ENCODE measurements at places on chromosomes 11 and 22.
A peak's percentile ranks its signal among the peaks of the same experiment; 100 is the strongest.

DNA sequence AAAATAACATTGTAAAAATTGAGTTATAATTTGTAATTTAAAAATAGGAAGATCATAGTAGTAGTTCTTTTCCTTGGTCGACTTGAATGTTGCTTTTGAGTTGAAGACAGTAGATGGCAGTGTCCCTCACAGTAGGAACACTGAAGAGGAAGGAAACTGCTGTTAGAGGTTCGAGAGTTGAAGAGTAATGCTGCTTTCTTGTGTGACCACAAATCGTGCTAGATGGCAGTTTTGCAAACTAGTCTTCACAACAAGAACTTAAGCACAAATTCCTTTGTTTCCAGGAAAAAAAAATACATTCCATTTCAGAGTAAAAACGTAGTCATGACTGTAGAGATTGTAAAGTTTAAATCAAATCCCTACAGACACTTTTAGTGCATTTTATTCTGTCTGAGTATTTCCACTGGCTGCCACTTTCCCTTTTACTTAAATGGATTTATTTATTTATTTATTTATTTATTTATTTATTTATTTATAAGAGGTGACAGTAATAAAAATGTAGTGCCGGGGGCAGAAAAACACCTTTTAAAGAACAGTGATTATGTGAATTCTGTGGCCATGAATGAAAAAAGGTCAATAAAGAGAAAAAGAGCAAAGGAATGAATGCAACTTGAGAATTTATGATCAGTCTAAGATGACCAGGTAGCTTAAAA, 54.6 kb downstream of the SPECC1L start:
- peak; percentile 82 for DNase-seq

GRCh38 chr22:30361916-30362650, 5.3 kb downstream of the CCDC157 start:
- DNase-seq, result no peak

- peak; percentile 91 for DNase-seq
These were observed 33.0 kb upstream of the APOBEC3A start for GRCh38 chr22:38924347-38924952.

DNA sequence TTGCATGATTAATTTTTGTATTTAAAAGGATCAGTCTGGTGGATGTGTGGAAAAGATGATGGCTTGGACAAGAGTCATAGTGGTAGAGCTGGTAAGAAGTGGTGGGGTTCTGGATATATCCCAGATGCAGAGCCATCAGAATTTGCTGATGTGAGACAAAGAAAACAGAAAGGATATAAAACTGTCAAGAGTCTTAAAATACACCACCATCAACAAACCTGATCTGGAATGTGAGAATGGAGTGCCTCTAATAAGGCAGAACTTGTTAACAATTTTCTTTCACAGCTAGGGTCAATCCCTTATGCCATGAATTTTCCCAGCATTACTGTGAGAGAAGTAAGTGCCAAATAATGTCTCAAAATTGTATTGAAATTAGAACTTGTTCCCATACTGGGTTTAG, 215.4 kb downstream of the METTL15 start:
- no peak for DNase-seq

GRCh38 chr11:13962562-13963168, at the start of gene SPON1:
TSS of gene SPON1 (plus strand) at chr11:13962723. CDS start at chr11:13962905, 182 bp downstream.
- peak; percentile 15 for DNase-seq

- DNase-seq, result peak; percentile 52
These were observed 9.7 kb upstream of the PIWIL4 start for GRCh38 chr11:94557421-94557820.

DNA sequence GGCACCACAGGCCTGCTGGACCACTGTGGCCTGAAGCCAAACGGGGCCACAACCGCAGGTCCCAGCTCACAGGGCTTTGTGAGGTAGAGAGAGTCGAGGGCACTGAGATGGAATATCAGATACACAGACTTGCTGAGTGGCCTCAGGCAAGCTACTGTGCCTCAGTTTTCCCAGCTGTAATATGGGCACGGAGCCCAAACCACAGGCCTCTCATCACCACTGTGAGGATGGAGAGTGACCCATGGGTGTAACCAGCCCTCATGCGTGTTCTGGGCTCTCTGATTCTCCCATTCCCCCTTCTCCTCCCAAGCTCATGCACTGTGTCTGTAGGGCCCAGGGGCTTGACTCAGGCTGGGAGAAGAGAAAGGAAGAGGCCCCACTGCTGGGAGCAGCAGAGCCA, 4.2 kb downstream of the UNC93B1 start:
- no peak for DNase-seq

- DNase-seq, result no peak
These were observed 392.8 kb upstream of the CCDC90B start for GRCh38 chr11:83678831-83679584.

GRCh38 chr22:42964994-42965699, 49.8 kb downstream of the PACSIN2 start:
- no peak for DNase-seq

GRCh38 chr22:45240104-45240809, 437 bp downstream of the KIAA0930 start:
- no peak for DNase-seq

DNA sequence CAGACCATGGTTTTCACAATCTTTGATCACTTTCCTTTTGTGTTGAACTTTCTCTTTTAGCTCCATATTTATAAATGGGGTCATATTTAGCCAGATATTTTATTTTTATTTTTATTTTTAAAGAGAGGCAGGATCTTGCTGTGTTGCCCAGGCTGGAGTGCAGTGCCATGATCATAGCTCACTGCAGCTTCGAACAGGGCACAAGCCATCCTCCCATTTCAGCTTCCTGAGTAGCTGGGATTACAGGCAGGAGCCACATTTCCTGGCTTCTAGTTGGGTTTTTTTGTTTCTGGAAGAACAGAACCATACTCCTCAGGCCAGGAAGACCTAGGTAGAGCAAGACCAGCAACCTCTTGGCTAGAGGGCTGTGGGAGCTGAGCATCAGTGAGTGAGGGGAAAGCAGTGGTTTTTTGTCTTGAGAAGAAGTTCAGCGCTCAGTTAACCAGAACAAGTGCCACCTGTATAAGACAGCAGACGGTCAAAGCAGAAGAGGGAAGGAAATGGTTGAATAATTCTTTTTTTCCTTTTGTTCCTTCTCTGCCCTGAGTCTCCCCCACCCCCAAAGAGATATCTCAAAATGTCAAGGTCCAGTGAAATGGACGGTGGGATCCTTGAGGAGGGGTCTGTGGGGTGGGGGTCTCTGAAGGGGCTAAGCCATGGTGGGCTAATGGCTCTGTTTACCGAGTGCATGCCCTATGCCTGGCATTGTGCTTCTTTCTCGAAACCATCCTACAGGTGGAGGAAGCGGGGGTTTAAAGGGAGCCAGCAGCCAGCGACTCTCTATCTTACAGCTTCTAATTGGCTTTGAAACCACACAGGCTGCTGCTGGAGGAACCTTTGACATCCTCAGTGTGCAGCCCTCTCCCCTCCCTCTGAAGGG, 63.0 kb downstream of the PTPRJ start:
- no peak for DNase-seq

- DNase-seq, result peak; percentile 6
These were observed 736.0 kb upstream of the CCDC90B start for GRCh38 chr11:84022201-84022600.

- DNase-seq, result peak; percentile 31
These were observed 7.6 kb upstream of the CDC42EP1 start for GRCh38 chr22:37552524-37553163.

- no peak for DNase-seq
These were observed 304.8 kb upstream of the SORL1-AS1 start for GRCh38 chr11:121757480-121758125.

DNA sequence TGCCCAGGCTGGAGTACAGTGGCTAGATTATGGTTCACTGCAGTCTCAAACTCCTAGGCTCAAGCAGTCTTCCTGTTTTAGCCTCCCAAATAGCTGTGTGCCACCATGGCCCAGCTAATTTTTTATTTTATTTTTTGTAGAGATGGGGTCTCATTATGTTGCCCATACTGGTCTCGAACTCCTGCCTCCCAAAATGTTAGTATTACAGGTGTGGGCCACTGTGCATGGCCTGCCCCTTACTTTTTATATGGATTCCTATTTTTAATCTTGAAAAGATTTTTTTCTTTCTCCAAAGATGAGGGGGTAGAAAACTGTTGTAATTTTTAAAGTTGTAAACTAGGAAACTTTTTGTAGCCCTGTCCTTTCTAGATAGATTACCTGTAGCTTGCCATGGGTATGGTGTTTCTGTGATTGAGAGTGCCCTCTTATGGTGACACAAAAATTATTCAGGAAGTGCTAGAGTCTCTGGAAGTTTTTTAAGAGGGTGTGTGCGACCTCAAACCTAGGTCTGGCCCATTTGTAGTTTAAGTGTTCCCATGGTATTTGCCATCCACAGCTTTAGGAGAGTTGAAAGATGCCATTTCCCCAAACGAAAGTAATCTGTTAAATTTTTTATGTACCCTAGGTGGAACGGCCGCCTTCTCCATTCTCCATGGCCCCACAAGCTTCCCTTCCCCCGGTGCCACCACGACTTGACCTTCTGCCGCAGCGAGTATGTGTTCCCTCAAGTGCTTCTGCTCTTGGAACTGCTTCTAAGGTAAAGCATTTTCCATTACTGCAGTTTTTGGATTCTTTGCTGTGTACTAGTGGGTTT, 32.4 kb downstream of the MCAM start:
- peak; percentile 22 for DNase-seq

DNA sequence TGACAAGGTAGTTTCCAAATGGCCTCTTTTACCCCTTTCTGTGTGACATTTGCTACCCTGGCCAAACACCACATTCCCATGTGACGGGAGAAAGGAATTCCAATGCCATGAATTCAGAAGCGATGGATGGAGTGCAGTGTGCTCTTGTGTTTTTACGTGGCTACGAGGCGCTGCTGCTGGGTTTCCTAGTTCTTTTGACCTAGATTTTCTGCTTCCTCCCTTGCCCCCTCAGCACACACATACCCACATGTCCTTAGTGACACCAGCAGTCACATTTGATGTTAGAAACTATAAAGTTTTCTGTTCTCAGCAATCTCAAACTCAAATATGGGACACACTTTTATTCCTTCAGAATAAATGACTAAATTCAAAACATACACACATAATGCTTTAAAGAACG, 7.8 kb upstream of the TMA7B start:
- DNase-seq, result no peak

- DNase-seq, result no peak
These were observed 16.6 kb upstream of the ARHGAP8 start for GRCh38 chr22:44735518-44736428.

- peak; percentile 63 for DNase-seq
These were observed 2.0 kb upstream of the NLRX1 start for GRCh38 chr11:119166368-119167076.

DNA sequence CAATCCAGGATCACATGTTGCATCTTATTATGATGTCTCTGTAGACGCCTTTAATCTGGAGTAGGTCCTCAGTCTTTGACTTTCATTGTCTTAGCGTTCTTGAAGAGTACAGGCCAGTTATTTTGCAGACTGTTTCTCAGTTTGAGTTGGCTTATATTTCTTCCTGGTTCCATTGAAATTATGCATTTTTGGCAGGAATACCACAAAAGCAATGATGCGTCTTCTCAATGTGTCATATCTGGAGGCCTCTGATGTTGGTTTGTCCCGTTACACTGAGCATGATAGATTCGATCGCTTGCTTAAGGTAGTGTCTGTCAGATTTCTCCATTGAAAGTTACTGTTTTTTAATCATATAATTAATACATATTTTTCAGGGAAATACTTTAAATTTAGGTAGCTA, 30.6 kb downstream of the TECTA start:
- no peak for DNase-seq

DNA sequence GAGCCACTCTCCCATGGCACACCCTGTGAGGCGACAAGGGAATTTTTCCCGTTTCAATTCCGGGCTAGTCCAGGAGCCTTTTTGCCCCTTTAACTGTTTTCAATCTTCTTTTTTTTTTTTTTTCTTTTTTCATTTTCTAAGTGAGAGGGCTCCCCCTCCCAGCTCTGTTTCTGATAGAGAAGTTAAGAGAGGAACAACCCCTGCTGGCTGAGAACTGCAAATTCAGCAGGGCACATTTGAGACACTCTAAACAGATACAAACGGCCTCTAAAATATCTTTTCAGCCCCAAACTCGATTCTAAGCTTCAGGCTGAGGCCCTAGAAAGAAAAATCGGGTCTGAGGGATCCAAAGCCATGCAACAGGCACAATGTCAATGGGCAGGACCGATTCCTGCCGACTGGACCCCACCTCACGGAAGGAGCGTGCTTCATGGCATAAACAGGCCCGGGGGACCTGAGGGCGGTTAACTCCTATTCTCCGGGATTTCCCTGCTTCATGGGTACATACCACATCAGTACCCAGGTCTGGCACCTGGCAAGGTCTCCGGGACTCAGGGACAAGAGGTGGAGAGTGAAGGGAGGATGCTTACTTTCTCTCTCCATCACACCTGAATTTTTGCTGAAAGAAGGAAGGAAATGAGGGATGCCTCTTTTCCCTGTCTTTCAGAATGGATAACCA, 627.5 kb downstream of the BUD13 start:
- DNase-seq, result no peak

DNA sequence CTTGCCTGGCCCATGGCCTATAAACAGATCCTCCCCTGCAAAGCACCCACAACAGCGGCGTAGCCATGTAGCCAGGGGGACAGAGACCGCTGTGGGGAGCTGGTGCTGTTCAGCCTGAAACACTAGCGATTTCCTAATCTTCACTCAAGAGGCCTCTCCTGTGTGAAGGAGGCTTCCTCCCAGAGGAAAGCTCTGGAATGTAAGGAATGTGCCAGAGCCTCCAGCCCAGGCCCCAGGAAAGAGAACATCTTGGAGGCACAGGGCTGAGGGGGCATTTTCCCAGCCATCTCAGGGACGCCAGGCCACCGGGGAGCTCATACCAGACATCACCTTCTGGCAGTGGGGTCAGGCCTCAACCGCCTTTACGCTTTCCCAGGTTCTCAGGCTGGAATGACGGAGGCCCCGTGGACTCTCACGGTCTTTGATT, 24.0 kb downstream of the MIAT start:
- DNase-seq, result peak; percentile 86

DNA sequence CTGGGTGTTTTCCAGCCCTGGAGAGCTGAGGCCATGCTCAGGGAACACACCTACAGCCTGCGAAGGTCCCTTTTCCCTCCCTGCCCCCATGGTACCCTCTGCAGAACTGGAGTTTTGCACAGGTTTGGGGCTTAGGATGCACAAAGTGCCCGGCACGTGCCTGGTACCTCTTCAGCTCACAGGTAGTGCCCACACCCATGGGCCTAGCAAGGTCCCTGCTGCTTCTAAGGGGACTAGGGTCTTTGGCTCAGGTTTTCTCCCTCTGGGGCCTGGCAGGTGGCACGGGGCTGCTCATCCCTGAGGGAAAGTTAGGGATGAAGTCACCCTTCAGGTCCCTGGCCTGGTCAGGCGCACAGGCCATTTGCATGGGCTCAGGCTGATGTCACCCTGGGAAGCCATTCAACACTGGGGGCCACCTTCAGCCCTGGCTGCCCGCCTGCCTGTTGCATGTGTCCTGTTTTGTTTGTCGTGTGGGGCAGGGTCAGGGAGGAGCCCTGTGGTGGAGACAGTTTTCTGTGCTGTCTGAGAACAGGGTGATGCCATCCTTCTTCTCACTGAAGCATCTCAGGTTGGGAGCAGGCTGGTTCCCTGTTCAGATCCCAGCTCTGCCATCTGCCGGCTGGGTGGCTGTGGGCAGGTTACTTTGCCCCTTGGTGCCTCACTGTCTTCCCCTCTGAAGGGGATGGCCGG, 68.3 kb upstream of the CRYBB3 start:
- DNase-seq, result no peak

Data from astrocyte (in vitro differentiated cells and primary cell).